SJSA1 (cell line): ENCODE measurements at places on chromosomes 12 and 14. TPM values are rescaled to one million over a fixed set of nuclear protein-coding genes. Genes with fewer than 3 reads are reported as not detected.

Gene FAM186B
- total RNA-seq: 0.06 and 0.18 TPM in 2 replicates

DNA sequence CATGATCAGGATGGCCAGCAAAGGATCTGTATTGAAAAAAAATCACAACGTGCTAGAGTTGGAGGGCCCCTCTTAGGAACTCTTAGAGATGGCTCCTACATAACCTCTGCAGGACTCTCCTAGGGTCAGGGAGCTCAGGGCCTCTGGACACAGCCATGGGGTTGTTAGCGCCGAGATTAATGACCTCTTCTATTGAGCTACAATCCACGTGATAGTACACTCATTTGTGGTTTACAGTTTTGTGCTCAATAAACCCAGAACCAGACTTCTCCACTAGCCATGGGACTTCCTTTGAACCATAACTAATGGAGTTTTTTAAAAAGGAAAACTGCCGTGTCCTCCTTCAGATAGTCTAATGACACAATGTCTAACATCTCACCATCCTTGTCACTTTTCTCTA is 29.6 kb upstream of the HDAC7 start:
- H3K27ac ChIP-seq: no peak overlapping the region
- H3K4me3 ChIP-seq: no peak overlapping the region
- no peaks in the 10 kb centered on the region for H3K27me3 ChIP-seq
- H3K36me3 ChIP-seq: no peaks in the 10 kb centered on the region
- DNase-seq: no peak

DNA sequence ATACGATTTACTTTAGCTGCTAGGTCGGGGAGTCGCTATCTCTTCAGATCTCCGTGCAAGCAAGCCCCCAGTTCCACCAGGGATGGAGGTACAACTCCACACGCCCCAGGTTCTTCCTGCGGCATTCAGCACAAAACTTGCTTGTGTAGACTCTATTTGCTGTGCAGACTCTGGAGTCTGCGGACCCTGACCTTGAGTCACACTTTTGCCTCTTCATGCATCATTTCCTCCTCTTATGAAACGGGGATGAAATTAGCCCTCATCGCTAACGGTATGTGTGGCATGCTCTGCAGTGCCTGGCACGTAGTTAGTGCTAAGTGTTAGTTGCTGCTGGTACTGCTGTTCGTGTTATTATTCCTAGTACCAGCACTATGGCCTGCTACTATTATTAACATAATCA is 84.4 kb downstream of the TMEM132D start:
- H3K36me3 ChIP-seq: no peaks in the 10 kb centered on the region
- H3K4me3 ChIP-seq: no peak overlapping the region
- H3K27me3 ChIP-seq: no peaks in the 10 kb centered on the region
- no peaks in the 10 kb centered on the region for H3K4me1 ChIP-seq

DNA sequence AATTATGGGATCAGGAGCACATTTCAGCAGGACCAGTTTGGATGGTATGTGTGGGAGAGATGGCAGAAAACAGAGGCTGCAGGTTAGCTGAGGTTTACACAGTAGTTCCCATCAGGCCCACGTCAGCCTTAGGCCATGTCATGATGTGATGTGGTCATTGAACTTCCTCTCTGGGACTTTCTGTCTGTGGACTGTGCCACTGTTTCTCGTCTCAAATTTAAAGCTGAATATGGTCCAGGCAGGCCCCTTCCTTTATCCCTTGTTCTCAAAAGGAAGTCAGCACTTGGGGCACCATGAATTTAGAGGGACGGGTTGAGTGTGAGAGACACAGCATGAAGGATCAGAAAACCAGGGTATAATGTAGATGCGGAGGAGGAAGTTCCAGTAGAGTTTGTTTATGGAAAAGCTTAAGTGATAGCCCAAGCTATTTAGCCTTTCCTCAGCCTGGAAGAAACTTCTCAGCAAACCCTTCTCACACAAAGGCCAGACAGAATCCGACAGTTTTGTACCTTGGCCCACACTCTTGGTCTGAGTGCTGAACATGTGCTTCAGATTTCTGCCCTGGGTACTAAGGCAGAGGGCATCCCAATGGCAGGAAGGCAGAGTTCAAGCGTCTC is 3.6 kb upstream of the IGFBP6 start:
- no peak for DNase-seq
- peaks cover 30% of the 10 kb centered on the region for H3K4me1 ChIP-seq
- no peak overlapping the region for H3K4me3 ChIP-seq
- H3K27ac ChIP-seq: no peak overlapping the region

GRCh38 chr14:97499790-97500481 is 702.8 kb downstream of the VRK1 start:
- H3K27me3 ChIP-seq: no peaks in the 10 kb centered on the region
- H3K4me1 ChIP-seq: no peaks in the 10 kb centered on the region
- no peak overlapping the region for H3K4me3 ChIP-seq
- DNase-seq: no peak
